SIG-M5 (cell line): ENCODE measurements at places on chromosomes 3 and 15.

- no peak for DNase-seq
These were observed 5.6 kb downstream of the GREM1 start for GRCh38 chr15:32723171-32723948.

DNA sequence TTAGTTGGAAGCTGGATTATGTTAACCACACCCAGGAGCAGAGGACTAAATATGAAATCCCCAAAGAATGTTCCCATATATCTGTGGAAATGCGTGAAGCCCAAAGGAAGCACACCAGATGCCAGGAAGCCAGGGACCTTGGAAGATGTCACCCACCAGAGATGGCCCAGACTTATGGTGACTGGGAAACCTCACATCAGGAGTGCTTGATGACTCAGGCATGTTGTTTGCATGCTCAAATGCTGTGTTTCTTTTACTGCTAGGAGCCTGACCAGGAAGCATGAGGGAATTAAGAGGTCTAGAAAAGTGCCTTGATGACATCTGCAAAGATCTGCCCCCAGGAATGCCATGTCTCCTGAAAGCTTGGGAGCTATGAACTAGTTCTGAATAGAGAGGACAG, 109.0 kb upstream of the SLC2A2 start:
- DNase-seq: no peak

- no peak for DNase-seq
These were observed 63.4 kb downstream of the CYP19A1 start for GRCh38 chr15:51274956-51275355.

DNA sequence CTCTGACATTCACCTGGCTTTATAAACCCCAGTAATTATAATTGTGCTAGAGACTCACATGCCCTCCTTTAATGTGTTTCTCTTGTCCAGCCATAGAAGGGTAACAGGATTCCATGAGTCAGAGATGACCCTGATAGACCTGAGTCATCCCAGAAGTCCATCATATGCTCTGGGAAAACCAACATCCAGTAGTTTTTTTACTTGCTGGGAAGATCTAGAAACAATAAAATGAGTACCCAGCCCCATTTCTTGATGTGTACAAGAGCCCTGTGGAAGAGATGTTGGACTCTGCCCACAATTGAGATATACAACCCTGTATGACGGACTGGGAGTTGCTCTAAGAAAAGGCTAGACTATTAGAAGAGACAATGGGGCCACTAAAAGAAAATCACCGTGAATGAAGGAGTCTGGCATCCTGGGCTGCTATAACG, 22.4 kb upstream of the THUMPD3 start:
- no peak for DNase-seq

DNA sequence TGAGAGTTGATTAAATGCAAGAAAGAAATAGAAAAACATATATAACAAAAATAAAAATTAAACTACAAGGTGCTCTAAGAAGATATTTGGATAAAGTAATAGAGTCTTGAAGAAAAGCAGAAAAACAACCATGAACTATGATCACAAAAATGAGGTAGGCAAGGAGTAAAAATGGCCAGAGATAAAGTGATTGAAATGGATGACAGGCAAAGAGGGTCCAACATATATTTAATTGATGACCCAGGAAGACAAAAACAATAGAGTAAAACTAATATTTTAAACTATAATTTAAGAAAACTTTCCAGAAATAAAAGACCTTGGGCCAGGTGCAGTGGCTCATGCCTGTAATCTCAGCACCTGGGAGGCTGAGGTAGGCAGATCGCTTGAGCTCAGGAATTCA, 22.1 kb upstream of the WDR49 start:
- no peak for DNase-seq

DNA sequence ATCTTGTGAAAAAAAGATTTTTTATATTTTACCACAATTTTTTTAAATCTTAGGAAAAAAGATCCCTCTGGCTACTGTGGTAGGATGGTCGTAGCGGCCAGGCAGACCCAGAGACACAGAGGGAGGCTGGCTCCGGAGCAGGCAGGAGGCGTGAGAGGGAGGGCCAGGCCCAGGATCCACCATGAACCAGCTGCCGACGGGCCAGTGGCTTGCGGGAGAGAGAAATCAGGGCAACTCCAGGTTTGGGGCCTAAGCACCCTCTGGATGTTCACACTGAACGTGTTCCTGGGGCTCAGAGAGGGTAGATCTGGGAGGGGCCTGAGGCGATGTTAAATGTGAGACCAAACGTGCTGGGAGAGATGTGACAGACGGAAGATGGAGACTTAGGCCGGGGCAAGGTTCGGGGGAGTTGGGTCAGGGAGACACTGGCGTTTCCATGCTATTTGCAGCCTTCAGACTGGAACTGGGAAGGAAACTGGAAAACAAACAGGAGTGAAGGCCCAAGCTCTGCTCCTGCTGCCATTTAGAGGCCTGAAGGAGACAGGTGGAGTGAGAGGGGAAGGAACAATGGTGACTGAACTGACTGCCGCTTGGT, 1.6 kb upstream of the VILL start:
- DNase-seq: no peak

- no peak for DNase-seq
These were observed 5.5 kb downstream of the ZNF35 start for GRCh38 chr3:44654039-44654438.

- no peak for DNase-seq
These were observed 273.9 kb downstream of the IGSF11 start for GRCh38 chr3:118760585-118761290.

GRCh38 chr3:115279939-115280338, 132.9 kb upstream of the ZBTB20 start:
- no peak for DNase-seq

GRCh38 chr3:152374262-152374990, 105.7 kb downstream of the MBNL1 start:
- DNase-seq: no peak
